ENCODE measurements at places on chromosomes 12 and 14.

GRCh38 chr14:71799841-71800240 is 132.4 kb upstream of the RGS6 start:
- DNase-seq, result peak; percentile 40

- no peak for DNase-seq
Observed at GRCh38 chr14:79920180-79920692, 291.1 kb downstream of the DIO2 start.

DNA sequence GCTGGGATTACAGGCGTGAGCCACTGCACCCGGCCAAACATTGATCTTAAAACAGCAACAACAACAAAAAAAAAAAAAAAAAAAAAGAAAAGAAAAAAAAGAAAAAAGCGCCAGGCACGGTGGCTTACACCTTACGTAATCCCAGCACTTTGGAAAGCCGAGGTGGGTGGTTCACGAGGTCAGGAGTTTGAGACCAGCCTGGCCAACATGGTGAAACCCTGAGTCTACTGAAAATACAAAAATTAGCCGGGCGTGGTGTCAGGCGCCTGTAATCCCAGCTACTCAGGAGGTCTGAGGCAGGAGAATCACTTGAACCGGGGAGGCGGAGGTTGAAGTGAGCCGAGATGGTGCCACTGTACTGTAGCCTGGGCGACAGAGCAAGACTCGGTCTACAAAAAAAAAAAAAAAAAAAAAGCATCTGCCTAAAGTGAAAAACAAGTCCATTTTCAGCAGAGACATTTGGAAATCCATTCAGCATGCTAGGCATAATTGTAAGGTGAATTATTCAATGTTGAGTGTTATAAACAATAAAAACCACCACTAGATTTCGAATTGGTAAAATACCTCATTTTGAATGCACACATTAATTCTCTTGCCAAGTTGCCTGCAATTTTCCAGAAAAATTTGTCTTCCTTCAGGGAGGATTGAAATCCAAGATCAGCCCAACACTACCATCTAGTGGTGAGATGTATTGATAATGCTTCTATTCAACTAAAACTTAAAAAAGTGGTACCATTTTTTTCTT is 8.0 kb upstream of the CERS5 start:
- DNase-seq, result peak; percentile 96

DNA sequence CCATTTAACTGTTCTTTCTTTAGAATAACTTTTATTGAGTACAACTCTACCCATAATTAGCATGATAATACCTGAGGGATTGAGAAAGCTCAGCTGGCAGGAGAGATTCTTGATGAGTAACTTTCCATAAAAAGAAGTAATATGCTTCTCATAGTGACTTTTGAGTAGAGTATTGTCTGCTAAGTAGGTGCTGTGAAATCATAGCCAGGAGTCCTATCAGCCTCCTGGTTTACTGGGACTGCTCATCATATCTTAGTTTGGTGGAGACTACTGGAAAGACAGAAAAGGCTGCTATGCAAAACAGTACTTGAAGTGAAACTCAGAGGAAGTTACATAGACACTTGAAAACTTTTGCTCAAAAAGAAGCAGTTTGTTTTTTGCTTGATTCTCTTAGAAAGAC is 113.3 kb upstream of the ATP2B1 start:
- no peak for DNase-seq

GRCh38 chr12:98422812-98423211 is 92.6 kb upstream of the TMPO start:
- no peak for DNase-seq

- no peak for DNase-seq
Observed at GRCh38 chr12:27623645-27624044, 72.6 kb upstream of the REP15 start.

- no peak for DNase-seq
Observed at GRCh38 chr14:89624500-89625156, 207.6 kb upstream of the FOXN3 start.

GRCh38 chr12:19093218-19093617 is 36.3 kb upstream of the PLEKHA5 start:
- DNase-seq, result no peak

- DNase-seq, result no peak
Observed at GRCh38 chr14:105505101-105505500, 14.1 kb downstream of the TEDC1 start.

DNA sequence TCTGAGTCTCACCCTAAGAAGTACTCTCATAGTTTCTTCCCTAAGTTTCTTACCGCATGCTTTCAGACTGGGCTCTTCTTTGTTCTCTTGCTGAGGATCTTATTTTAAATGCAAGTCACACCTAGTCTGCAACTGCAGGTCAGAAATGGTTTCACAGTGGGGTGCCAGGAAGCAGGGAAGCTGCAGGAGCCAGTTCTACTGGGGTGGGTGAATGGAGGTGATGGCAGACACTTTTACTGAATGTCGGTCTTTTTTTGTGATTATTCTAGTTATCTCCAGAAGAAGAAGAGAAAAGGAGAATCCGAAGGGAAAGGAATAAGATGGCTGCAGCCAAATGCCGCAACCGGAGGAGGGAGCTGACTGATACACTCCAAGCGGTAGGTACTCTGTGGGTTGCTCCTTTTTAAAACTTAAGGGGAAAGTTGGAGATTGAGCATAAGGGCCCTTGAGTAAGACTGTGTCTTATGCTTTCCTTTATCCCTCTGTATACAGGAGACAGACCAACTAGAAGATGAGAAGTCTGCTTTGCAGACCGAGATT is 1.7 kb downstream of the FOS start:
- peak; percentile 48 for DNase-seq

DNA sequence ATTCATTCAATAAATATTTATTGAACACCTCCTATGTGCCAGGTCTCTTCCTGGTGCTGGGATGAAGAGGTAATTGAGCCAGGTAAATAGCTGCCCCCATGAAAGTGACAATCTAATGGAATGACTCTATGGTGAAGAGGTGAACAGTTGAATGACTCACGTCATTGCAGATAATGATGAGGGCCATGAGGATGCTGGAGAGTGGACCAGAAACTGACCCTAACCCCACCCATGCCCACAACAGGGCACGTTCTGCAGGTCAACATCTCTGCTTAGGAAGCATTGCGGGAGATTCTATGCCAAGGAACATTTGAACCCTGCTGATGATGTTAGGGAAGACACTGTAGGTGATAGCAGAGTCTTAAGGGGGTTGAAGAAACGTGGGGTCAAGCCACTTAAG is 788.9 kb upstream of the TBX3 start:
- DNase-seq, result no peak

- no peak for DNase-seq
Observed at GRCh38 chr12:58250077-58250476, 308.7 kb downstream of the ATP23 start.

- no peak for DNase-seq
Observed at GRCh38 chr14:52948039-52948438, 2.8 kb downstream of the FERMT2 start.

DNA sequence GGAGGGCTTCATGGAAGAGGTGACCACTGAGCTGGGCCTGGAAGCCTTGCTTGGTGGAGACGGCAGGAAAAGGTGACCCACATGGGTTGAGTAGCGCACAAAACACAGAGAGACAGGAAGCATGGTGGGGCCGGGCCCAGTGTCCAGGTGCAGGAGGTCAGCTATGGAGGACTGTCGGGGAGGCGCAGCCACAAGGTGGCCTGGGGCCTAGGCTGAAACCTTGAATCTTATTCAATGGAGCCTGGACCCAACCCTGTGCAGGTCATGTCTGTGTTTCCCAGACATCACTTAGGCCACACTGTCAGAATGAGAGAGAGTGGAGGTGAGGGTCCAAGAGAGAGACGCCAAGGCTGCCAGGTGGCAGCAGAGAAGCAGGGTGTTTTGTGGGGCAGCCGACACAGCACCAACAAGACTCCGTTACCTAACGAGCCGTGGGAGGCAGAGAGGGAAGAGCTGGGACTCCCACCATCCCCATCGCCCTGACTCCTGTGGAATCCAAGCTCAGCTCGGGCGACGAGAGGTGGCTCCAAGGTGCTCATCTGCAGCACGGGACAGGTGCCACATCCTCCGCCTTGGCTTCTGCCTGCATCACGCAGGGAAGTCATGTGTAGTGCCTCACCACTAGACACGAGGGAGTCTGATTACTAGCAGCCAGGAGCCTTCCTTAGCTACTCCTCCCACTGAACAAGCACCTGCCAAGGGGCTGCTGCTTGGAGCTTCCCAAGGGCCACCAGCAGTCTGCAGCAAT is 38.7 kb downstream of the DEGS2 start:
- DNase-seq, result no peak

- DNase-seq, result no peak
Observed at GRCh38 chr14:24794644-24795305, 160.8 kb upstream of the GZMB start.

GRCh38 chr12:99386907-99387306 is 260.6 kb upstream of the GARIN6 start:
- DNase-seq, result peak; percentile 65

- DNase-seq, result no peak
Observed at GRCh38 chr14:53409289-53409688, 256.2 kb upstream of the DDHD1 start.

DNA sequence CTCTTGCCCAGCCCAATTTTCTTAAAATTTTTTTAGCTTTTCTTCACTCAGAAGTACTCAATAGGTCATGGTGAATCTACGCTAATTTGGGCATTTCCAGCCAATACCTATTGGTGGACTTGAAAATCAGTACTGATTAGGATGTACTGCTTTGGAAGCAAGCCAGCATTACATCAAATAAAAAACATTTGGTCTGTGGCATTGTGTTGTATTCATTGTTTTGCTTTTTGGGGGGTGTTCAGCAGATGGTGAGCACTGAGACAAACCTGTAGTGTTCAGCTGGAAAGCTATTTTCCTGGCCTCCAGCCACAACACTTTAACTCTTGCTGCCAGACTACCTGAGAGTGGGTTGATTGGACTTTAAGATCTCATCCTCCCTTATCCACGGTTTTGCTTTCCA is 4.0 kb downstream of the MAPKAPK5 start:
- no peak for DNase-seq

DNA sequence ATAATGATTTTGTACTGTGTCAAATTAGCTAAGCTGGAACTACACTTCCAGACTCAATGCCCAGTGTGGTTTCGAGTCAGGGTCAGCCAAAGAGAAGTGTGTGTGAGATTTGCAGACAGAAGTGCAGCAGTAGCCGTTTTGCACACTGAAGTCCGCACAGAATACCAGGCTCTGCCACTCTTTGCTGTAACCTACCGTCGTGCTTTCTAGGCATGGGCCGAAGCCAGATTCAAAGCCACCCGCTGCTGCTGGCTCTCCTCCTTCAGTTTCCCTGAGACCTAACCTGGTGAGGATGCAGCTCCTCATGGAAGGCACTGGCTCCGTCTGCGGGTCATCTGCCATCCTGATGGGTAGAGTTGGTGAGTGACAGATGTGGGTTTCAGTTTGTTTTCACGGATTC is 48.8 kb downstream of the LRTM2 start:
- DNase-seq, result no peak

GRCh38 chr14:37824939-37825712 is 229.7 kb downstream of the TTC6 start:
- DNase-seq, result no peak

DNA sequence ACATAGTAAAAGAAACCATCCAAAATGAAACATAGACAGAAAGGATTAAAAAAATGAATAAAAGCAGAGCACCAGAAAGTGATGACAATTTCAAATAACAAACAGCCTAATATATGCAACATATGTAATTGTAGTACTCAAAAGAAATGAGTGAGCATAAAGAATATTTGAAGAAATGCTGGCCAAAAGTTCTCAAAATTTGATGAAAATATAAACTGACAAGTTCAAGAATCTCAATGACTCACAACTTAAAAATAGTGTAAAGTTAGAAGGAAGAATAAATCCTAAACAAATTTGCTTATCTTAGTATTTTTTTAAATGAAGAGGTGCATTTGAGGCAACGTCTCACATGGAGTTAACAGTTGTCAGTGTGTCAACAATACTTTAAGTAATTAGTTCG is 498.9 kb downstream of the SLC6A15 start:
- peak; percentile 70 for DNase-seq

- no peak for DNase-seq
Observed at GRCh38 chr14:105124823-105125222, 43.8 kb downstream of the JAG2 start.

DNA sequence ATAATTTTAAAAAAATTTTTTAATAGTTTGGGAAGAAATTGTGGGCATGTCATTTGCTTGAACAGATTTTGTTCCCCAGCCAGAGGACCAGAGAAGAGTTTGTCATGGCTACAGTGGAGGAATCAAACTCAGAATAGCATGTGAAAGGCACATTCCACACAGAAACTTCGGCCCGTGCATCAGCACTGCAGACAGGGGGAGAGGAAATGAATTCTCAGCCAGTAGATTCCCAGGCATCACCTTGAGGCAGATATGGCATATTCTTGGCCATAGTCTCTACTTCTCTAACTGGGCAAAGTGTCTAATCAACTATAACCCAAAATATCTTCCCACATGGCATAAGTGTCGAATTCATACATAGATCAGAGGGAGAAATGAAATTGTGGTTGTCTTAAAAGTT is 153.3 kb downstream of the PRKCH start:
- no peak for DNase-seq

DNA sequence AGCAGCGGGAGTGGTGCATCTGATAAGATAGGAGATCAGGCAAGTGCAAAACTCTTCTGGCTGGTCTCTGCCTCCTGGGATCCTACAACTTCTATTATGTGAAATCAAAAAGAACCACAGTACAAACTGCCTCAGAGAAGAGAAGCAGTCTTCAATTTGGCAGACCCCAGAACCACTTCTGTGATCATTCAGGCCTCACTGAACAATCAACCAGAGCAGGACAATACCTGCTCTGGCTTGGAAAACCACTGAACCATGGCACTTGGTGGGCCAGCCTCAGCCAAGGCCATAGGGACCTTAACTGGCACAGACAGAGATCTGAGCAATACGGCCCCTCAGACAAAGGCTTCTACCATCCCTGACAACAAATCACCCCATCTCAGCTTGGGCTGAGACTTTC is 103.0 kb downstream of the NDUFA12 start:
- no peak for DNase-seq

- no peak for DNase-seq
Observed at GRCh38 chr12:118850244-118850825, 131.0 kb upstream of the SRRM4 start.

DNA sequence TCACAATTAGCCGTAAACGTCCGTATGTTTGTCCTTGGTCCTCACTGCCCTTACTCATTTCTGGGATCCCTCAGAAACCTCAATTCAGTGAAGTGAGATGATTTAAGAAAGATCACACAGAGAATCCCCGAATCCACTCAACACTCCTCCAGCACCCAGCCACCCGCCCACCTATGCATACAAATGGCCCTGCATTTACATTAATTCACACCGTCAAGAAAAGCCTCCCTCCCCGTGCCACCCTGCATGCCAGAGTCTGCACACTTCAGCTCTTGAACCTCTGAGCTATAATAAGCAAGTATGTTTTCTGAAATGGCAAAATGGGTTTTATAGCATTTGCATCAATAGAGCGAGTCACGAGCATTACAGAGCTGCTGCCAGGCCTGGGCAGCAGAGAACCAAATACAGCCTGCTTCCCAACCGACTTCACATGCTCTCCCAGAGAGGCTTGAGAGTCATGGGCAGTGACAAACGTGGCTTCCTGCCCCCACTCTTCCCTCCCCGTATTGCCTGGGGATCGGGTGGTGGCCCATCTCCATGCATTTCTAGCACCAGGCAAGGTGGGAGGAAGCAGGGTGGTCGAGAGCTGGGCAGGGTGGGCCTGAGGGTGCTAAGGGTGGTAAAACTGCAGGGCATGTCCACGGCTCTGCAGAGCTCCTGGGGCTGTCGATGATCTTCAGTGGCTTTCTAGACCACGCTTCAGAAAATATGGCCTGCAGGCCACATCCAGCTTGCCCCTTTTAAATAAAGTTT is 177.6 kb downstream of the RIMBP2 start:
- DNase-seq, result no peak

GRCh38 chr12:108805136-108805535 is 52.2 kb downstream of the SSH1 start:
- DNase-seq, result peak; percentile 73

- DNase-seq, result no peak
Observed at GRCh38 chr12:66584673-66585072, 94.2 kb downstream of the GRIP1 start.

All from adipocyte (in vitro differentiated cells).